Right kidney (tissue), 9 donors: ENCODE measurements at places on chromosomes 6 and 20.

DNA sequence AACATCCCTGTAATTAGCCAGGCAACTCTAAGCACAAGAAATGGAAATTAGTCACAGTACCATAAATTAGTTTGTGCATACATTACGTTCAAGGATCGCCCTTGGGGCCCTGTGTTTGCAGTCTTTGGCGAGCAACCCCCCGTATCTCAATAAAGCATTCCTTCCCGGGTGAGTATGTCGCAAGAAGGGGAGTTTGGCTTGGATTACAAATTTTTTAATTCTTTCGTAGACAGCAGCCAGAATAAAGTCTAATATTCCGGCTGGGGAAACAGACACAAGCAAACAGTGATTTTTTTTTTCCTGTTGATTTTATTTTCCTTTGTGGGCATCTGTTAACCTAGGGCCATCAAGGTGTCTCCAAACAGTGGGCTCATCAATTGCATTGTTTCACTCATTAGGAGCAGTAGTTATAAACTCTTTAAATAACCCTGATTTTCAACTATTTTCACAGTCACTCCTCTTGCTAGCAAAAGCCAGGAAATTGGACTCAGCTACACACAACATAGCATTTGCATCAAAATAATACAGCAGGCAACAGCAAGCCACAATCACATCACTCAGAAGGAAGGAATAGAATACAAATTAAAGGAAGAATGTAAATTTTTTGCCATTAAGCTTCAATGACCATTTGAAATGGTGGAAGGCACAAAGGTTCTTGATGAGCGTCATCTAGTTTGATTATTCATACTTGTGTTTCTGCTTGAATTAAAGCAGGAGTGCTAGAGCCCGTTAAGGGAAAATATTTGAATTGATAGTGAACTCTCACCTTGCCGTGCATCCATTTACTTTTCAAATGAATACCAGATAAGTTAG lies 85.3 kb downstream of the LINC00237 start:
- peak; percentile 13 for DNase-seq

GRCh38 chr6:41706876-41707564 lies 28.4 kb downstream of the TFEB start:
- DNase-seq = no peak

- no peak for DNase-seq
Observed at GRCh38 chr6:25637211-25637610, 14.8 kb upstream of the SCGN start.

DNA sequence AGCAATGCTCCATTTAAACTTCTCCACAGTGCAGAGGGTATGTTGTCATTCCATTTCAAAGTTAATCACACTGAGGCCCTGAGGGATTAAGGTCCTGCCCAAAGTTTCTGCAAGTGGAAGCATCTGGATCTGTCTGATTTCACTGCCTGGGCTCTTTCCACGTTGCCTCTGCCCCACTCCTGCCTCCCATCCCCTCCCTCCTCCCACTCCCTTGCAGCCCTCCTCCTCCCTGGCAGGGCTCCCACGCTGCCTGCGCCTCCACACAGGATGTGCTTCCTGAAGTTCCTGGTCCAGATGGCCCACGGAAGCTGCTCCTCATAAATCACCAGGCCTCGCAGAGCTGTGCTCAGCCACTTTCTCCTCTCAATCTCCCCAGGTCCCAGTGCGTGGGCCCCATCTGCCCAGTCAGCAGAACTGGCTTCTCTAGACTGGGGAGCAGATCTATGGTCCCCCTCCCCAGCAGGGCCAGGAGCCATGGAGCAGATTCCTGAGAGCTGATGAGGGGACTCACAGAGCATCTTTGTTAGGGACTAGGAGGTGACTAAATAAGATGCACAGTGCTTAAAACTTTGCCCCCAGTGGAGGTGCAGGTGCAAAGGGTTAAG lies 65.4 kb upstream of the MAFB start:
- DNase-seq = no peak

GRCh38 chr6:15247500-15248450 lies 1.9 kb downstream of the JARID2 start:
- peak; percentile 84 for DNase-seq

- no peak for DNase-seq
Observed at GRCh38 chr20:61123286-61123685, 128.8 kb upstream of the CDH4 start.

- no peak for DNase-seq
Observed at GRCh38 chr6:135701426-135701825, 150.1 kb upstream of the PDE7B start.

- DNase-seq = no peak
Observed at GRCh38 chr6:157521362-157522335, 140.7 kb downstream of the ZDHHC14 start.

DNA sequence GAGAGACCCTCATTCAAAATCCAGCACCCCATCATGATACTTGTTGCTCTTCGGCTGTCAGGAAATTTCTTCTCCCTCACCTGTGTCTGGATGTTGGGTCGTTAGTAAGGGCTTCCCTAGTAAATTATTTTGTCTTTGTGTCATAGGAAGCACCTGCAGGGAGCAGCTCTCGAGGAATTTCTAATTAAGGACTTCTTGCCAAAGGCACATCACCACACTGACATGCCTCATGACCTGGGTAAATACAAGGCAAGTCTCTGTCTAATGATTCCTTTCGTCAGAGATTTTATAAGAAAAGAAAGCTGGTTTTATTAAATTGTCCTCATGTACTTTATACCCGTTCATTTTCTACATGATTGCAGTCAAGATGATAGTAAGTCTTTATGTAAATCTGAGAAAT lies at the start of gene NOX3:
NOX3 (minus strand) TSS at position 74 of the 400 bp plus-strand sequence; CDS start at position 35, 39 bp downstream.
- DNase-seq = no peak

DNA sequence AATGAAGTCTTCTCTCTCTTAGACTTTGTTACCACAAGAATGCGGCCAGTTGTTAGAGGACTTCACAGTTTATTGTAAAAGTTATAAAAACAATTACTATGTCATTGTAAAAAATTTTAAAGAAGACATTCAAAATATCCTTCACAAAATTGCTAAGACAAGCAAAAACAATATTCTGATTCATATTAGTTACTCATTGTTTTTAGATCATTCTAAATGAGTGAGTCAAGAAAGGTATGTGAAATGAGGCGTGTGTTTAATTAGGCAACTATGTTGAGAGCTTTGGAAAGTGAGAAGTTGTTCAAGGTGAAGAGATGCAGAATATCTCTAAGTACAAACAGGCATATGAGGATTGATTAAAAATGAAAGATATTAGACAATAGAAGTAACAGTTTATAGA lies 875.3 kb downstream of the EYS start:
- no peak for DNase-seq

DNA sequence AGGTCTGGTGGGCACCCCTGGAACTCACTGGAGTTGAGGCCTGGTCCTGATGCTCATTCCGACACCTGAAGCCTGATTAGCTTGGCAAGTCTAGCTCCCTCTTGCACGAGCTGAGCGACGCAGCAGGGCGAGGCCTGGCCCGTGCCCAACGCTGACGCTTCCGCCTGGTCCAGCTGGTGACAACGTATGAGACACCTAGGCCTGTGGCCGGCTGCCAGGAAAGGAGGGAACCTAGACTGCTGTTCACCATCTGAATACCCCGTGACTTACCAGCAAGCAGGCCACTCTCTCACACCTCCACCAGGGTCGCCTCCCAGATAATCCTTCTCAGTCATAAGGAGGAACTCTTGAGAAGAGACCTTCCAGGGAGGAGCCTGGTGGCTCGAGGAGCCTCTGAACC lies 24.5 kb downstream of the YTHDF1 start:
- no peak for DNase-seq

DNA sequence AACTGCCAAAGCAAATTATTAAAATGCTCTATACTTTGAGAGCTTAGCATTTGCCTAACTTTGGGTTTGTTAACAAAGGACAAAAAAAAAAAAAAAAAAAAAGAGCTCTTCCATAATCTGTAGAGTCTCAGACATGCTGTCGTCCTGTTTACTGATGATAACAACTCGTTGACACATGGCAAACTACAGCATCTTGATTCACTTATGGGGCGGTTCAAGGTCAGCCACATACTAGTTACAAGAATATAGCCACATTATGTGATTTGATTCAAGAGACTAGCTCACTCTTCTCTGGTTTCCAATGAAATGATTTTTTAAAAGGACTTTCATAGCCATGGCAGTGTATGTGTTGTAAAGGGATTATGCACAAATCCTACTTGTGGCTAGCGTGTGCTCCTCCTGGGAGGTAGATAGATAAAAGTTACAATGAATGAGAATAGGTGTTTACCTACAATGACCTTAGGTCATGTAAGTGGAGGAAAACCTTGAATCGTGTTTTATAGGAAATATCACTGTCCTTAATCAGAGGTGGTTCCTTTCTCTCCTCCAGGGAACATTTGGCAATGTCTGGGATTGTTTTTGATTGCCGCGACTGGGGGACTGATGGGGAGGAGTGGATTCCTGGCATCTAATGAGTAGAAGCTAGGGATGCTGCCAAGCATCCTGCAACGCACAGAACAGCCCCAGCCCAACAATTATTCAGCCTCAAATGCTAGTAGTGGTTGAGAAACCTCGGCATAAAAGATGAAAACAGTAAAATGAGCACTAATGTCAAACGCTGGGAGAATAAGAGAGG lies 969.2 kb upstream of the SLC35B3 start:
- DNase-seq = no peak

GRCh38 chr20:36384022-36384619 lies 78.0 kb downstream of the DLGAP4 start:
- peak; percentile 37 for DNase-seq

- no peak for DNase-seq
Observed at GRCh38 chr20:17928633-17929311, 39.8 kb downstream of the SNX5 start.
